ENCODE measurements at places on chromosomes 11 and 22.

GRCh38 chr11:113389272-113389671 lies 1.7 kb downstream of the ANKK1 start:
- no peak for DNase-seq

DNA sequence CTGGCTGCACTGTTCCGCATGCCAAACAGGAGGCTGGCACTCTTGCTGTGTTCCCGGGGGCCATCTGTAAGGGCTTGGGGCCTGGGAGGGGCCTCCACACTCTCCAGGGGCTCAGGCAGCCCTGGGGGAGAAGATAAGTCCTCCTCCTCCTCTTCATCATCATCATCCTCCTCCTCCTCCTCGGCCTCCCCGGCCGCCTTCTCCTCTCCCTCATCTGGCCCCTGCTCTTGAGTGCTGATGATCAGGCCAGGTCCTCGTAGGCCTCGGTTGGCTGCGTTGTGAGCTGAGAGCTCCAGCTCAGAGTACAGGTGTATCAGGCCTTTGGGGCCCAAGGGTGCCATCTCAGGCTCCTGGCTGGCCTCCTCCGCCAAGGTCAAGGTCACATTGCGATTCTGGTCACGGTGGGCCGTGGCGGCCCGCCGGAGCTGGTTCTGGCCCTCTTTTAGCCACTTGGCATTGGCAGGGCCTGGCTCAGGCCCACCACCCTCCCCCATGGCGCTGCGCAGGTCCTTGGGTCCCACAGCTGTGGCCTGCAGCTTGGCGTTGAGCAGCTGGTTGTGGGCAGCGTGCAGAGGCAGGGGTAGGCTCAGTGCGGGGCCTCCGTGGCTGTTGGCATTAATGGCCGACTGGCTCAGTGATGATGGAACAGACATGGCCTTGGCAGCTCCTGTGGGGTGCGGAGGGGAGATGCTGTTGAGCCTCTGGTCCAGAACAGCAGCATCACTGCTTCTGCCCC lies 8.0 kb downstream of the APBB1 start:
- no peak for DNase-seq

- DNase-seq, result no peak
Measured at GRCh38 chr11:7454854-7455253, 30.5 kb upstream of the OLFML1 start.

DNA sequence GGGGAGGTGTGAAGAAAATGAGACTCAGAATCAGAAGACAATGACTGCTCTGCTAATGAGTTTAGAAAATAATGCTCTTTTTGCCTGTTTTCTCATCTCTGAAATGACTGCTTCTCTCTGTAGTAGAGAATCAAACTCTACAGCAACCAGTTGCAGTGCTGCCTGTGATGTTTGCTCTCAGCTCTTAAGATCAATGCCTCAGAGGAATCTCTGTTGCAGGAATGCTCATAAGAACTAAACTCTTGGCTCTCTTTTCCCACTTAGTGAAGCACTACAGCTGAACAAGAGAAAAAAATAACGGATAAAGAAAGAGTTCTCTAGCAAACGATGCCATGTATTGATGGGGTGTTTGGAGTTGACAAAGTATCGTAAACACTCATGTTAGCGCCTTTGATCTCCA lies 203.5 kb upstream of the SYN3 start:
- no peak for DNase-seq

DNA sequence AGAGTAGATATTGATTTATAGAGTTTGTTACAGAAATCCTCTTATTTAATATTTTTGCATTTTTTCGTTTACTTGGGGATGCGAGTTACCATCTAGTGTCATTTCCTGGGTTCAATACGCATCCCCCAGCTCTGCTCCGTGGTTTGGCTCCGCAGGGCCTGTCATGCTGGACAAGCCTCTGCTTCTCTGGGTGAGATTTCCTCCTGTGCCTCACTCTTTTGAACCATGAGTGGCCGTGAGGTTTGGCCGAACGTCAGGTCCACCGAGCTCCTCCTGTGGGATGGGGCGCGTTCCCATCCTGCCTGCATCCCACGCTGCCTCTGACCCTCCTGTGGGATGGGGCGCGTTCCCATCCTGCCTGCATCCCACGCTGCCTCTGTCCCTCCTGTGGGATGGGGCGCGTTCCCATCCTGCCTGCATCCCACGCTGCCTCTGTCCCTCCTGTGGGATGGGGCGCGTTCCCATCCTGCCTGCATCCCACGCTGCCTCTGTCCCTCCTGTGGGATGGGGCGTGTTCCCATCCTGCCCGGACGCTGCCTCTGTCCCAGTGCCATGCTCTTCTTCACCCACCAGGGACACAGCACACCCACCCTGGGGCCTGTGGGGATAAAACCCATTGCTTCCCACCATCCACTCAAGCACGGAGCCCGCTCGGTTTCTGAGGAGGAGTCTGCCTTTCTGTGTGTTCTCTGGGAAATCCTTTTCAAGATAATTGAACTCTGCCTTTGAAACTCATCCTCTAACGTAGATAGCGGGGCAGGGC lies 506.8 kb downstream of the BRD1 start:
- no peak for DNase-seq

GRCh38 chr11:70666311-70666710 lies 268.0 kb downstream of the CTTN start:
- no peak for DNase-seq

DNA sequence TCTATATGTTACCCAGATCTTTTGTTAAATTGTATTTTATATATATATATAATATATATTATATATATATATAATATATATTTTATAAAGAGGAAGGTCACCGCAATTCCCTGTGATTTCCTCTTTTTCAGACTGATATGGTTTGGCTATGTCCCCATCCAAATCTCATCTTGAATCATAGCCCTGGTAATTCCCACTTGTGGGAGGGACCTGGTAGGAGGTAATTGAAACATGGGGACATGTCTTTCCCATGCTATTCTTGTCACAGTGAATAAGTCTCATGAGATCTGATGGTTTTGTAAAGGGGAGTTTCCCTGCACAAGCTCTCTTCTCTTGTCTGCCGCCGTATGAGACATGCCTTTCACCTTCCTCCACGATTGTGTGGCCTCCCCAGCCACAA lies 157.6 kb downstream of the RAB38 start:
- no peak for DNase-seq

GRCh38 chr11:88536616-88537265 lies 199.2 kb upstream of the CTSC start:
- DNase-seq, result no peak

Measured in activated gamma-delta T cell (primary cell).